Astrocyte (in vitro differentiated cells and primary cell): ENCODE measurements at places on chromosomes 13 and 19. TPM values are rescaled to one million over a fixed set of nuclear protein-coding genes. Genes with fewer than 3 reads are reported as not detected.

DNA sequence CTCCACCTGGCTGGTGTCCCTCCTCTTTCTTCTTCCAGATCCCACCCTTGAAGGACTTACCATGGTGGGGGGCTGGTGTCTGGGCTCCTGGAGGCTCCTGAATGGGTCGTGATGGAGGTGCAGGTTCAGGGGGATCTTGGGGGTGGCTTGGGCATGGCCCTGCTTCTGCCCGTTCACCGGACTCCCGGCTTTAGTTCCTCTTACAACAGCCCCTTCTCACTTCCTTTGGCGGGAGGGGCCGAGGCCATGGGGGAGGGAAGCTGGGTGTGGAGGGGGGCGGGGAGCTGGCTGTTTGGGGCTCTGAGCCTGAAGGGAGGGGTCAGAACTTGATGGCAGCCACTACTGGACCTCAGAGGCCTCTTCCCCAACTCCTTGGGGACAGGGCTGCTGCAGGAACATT is at the start of gene MYO1F:
Gene MYO1F, minus strand, starts transcription at position 196 of the 400 bp plus-strand sequence. Its CDS starts 133 bp downstream, at position 63.
- no peak for DNase-seq
- no peaks in the 10 kb centered on the region for H3K27me3 ChIP-seq
- H3K4me1 ChIP-seq, result no peaks in the 10 kb centered on the region
- H3K36me3 ChIP-seq, result no peaks in the 10 kb centered on the region

- no peak overlapping the region for H3K27ac ChIP-seq
- H3K36me3 ChIP-seq, result peaks cover 33% of the 10 kb centered on the region
- no peaks in the 10 kb centered on the region for H3K27me3 ChIP-seq
- H3K4me3 ChIP-seq, result no peak overlapping the region
Measured at GRCh38 chr19:46839752-46840497, 10.7 kb downstream of the AP2S1 start.

GRCh38 chr19:1577929-1578618 is 9.9 kb upstream of the MEX3D start:
- no peak overlapping the region for H3K27ac ChIP-seq
- no peaks in the 10 kb centered on the region for H3K27me3 ChIP-seq
- H3K4me3 ChIP-seq, result no peak overlapping the region
- peaks cover 4% of the 10 kb centered on the region for H3K36me3 ChIP-seq

Gene ZFR2
- total RNA-seq, result 2.0 and 2.1 TPM in 2 replicates

Gene FPR3
- total RNA-seq, result not detected in 2 replicates

Gene ZNF546
- 2.0 and 3.0 TPM in 2 replicates for total RNA-seq

Gene ADPRHL1
- 2.5 and 3.1 TPM in 2 replicates for total RNA-seq
